ENCODE measurements at places on chromosomes 16 and 17.

DNA sequence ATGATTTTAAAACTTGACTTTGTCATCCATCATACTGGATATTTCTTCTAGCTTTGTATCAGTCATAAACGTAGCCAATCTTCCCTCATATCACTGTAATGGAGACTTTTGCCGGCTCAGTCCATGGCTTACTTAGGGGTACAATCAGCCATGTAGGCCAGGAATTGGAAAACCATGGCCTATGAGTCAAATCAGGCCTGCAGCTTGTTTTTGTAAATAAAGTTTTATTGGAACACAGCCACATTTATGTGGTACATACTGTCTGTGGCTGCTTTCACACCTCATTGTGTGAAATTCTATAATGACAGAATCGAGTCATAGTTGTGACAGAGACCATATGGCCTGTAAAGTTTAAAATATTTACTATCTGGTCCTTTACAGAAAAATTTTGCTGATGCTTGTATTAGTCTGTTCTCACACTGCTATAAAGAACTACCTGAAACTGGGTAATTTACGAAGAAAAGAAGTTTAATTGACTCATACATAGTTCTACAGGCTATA lies 64.5 kb upstream of the CDH13 start:
- no peak for DNase-seq

- no peak for DNase-seq
Measured at GRCh38 chr17:58969612-58970011, 137.1 kb downstream of the TRIM37 start.

DNA sequence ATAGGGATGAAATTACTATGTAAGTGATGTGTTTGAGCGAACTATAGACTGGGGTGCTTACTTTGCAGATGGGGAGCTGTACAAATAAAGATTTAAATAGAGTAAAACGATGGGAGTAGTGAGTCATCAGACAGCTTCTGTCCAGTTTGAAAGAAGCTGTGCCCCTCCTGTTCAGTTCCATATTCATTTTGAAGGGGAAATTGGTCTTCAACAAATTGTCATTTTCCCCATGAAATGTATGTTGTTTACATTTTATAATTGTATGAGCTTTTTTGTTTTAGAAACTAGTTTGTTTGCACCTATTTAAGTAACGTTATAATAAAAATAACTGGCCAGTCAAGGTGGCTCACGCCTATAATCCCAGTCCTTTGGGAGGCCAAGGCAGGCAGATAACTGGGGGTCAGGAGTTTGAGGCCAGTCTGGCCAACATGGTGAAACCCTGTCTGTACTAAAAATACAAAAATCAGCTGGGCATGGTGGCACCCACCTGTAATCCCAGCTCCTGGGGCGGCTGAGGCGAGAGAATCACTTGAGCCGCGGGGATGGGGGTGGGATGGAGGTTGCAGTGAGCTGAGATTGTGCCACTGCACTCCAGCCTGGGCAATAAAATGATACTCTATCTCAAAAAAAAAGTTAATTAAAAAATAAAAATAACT lies 20.2 kb downstream of the SEC14L1 start:
- no peak for DNase-seq

GRCh38 chr16:22693638-22694340 lies 120.2 kb upstream of the HS3ST2 start:
- DNase-seq: no peak

All from activated CD4-positive, alpha-beta T cell treated with anti-CD3 and anti-CD28 coated beads, Interleukin-2, amount 50 U/mL, for 4 hours (primary cell).